Activated CD8-positive, alpha-beta memory T cell treated with anti-CD3 and anti-CD28 coated beads, Interleukin-2, amount 50 U/mL, for 4 hours (primary cell): ENCODE measurements at places on chromosomes 7 and 10.

- no peak for DNase-seq
Observed at GRCh38 chr10:129502448-129502847, 35.4 kb downstream of the MGMT start.

GRCh38 chr10:122348935-122349361 is 25.6 kb upstream of the PLEKHA1 start:
- DNase-seq = no peak

DNA sequence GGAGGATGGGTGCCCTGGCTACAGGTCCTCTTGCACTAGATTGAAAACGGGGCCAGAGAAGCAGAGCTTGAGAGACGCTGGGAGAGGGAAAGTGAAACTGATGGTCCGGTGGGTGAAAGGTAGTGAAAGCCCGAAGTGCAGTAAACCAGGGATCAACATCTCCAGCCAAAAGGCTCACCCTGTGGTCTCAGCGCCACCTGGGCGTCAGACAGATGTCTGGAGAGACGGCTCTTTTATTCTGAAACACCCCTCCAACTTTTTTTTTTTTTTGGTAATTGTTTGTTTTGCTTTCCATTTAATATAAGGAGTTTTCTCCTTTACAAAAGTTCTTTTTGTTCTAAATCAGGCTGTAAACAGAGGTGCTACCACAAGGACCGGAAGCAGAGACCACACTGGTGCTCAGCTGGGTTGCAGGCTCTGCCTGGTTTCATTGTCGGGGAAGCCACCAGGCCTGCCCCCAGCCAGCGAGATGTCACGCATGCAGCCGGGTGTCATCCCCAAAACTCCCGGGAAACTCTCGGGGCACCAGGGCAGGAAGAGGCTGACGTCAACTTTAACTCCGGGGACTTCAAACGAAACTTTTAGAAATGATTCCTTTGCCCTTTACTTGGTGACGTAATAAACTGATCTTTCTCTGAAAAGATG is 11.2 kb downstream of the IL2RA start:
- peak; percentile 88 for DNase-seq

GRCh38 chr10:484441-484924 is 205.0 kb downstream of the DIP2C start:
- peak; percentile 28 for DNase-seq

- DNase-seq = no peak
Observed at GRCh38 chr7:108135446-108136190, 5.5 kb upstream of the LAMB4 start.

GRCh38 chr10:44186150-44186549 is 198.7 kb downstream of the CXCL12 start:
- DNase-seq = no peak

DNA sequence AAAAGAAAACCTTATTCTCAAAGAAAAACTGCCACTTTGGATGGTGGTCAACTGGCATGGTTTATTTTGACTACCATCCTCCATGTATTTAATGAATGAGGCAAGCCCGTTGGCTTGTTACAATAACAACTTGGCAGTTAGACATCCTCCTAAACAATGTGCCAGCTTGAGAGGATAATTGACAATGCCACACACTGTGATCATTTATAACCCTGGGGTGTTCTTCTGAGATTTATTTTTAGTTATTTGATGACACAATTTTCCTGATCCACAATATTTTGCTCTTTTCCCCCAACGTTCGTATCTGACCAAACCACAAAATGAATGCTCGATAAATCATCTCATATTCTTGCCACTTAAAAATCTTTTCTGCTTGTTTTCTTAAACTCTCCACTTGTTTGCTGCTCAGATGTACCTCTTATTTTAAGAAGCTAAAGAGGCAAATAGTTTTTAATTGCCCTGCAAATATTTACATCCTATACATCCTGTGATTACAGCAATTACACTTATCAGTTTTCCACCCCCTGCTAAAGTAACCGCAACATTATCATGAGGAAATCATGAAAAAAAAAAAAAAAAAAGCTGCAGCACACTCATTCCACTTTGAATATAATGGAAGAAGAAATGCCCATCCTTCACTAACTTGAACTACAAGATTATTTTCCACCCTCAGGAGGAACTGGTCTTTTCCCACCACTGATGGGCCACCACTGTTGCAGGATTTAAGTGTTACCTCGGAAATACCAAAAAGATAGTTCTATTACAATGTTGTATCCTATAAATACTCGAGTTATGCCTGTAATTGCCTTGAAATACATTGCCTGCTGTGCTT is 119.9 kb downstream of the MBL2 start:
- DNase-seq = no peak

GRCh38 chr7:121433775-121434174 is 37.7 kb upstream of the FAM3C start:
- no peak for DNase-seq

DNA sequence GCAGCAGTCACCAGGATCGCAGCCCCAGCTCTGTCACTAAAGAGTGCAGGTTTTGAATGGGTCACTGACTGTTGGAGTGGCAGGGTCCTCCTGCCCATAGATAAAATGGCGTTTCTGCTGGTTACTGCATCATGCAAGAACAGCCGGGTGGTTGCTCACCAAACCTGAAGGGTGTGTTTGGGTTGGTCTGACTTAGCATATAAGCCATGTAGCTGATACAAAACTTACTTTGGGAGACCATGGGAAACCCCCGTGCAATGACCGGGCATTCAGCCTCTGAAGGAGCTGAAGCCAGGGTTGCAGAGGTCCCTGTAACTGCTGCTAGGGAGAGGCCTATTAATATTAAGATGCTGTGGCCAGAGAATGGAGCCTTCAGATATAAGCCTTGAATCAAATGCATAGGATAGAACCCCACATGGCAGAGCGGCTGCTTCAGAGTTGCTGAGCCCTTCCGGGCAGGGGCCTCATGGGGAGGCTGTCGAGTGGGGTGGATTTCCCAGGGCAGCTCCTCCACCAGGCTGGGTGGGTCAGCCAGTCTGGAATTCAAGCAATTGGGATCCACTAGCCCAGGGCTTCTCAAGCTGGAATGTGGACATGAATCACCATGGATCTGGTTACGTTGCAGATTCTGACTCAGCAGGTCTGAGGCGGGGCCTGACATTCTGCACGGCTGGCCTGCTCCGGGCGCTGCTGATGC is 70.9 kb upstream of the CTBP2 start:
- DNase-seq = no peak

GRCh38 chr7:83060218-83060617 is 102.5 kb downstream of the PCLO start:
- no peak for DNase-seq
